NCI-H748 treated with DMSO at 0.1 percent for 48 hours (cell line): ENCODE measurements at places on chromosomes 7 and 10.

GRCh38 chr10:29576681-29577080 is 58.1 kb downstream of the SVIL start:
- DNase-seq: no peak

GRCh38 chr7:106987777-106988176 is 56.7 kb upstream of the PRKAR2B start:
- DNase-seq: no peak

DNA sequence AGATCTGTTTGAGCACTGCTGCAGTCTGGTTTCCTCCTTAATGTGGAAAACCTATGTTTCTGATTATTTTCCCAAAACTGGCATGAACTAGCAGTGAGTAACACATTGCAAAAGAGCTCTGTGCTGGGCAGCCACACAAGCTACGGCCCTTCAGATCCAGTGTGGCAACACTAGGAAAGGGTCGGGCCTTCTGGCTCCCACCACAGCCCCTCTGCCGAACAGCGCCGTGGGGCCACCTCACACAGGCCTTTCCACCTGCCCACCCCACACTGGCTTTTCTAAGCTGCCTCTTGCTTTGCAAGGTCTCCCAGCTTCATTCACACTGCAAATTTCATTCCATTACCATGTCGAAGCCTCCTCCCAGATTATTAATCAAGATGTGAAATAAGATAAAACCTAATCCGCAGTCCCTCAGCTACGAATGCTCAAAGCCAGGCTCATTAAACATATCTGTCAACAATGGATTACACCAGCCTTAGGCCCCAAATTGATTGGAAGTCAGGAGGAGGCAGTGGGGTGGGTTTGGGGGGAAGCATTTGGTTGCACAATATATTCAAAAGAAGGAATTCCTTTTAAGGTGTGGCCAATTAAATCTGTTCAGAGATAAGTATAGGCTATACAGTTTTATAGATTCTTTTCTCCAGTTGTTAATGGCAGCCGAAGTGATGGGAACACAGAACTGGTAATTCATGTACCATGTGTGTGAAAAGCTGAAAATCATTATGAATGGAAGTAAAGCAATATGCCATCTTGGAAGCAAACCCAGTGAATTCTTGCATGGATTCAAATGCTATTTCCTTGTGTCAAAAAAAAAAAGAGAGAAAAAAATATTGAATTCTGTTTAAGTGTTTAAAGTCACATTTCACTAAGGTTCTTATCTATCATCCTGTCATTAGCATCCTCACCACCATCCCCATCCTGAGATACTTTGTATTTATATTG is 223.7 kb downstream of the MTERF1 start:
- no peak for DNase-seq

DNA sequence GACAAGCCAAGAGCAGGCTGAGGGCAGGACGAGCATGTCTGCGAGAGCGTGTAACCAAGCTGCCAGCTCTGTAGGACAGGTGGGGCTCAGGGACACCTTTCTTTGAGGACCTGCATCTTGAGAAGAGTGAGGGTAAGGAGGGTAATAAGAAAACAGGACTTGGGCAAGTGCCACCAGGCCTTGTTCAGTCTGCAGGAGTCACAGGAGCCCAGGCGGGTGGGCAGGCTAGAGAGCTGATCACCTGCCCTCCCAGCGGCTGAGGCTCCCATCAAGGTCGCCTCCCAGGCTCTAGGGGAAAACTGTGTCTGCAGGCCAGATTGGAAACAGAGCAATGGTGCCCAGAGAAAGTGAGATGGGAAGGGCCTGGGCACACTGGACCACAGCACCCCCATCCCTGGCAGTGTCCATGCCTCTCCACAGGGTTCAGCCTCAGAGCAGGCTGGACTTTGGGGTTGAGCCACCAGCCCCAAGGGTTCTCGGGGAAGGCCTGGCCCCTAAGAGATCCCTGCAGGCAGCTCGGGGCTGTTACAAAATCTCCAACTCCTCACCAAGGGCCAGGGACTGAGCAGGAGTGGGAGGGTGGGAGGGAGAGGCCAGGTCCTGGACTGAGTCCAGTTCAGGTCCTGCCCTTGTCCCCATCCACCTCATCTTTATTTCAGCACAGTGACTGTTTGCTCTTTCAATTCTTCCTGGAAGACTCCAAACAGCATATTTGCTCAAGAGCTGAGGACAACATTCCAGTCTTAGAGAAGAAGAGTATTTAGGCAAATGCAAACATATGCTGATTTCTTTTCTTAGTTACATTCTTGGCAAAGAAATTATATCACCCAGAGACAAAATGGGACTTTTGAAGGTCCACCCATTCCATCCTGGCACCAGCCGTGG is 161.9 kb downstream of the GRID1 start:
- no peak for DNase-seq

DNA sequence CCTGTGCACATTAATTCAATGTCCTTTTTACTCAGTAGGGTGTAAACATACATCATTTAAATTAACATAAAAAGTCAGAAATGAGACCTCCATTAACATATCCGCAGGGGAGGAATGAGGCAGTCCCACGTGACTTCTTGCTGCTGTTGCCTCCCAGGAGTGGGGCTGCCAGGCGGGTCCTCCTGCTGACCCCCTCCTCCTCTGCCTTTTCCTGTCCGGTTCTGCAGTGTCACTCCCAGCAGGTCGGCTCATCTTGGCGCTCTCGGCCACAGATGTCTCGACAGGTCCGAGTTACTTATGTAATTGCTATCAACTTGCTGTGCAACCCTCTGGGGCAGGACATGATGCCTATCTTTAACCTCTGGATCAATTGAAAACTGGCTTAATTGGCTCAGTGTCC is 329.6 kb downstream of the GALNT17 start:
- no peak for DNase-seq
